ENCODE measurements at places on chromosomes 3 and 15. TPM values are rescaled to one million over a fixed set of nuclear protein-coding genes. Genes with fewer than 3 reads are reported as not detected.

DNA sequence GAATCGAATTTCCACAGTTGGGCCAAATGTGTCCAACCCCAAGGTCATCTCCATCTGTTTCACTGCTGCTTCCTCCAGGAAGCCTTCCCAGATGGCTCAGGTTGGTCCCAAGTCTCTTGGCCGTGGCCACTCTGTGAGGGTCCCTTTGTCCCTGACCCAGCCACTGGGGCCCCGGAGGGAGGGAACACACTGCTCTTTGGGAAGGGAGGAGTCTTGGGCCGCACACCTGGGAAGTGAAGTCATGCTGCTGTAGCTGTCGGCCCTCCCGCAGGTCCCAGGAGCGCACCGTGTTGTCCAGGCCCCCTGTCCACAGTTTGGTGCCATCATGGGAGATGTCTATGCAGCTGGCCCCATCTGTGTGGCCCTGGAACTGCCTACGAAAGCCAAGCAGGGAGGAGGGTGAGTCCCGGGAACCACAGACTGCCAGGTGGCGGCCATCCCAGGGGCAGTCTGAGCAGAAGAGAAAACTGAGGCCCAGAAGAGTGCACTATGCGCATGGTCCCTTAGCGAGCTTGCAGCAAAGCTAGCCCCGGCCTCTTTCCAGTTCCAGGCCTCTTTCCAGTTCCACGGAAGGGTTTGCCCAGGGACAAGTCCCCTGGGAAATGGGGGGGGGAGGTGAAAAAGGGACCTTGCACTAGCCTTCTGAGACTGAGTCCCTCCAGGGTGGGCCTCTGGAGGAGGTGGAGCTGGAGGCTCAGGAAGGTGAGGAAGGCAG, 44.6 kb downstream of the TLE3 start:
- no peak for DNase-seq

- DNase-seq = no peak
Measured at GRCh38 chr3:183782576-183783276, 42.7 kb downstream of the MAP6D1 start.

ZNF501 gene
- polyA plus RNA-seq = 4.1 TPM

DNA sequence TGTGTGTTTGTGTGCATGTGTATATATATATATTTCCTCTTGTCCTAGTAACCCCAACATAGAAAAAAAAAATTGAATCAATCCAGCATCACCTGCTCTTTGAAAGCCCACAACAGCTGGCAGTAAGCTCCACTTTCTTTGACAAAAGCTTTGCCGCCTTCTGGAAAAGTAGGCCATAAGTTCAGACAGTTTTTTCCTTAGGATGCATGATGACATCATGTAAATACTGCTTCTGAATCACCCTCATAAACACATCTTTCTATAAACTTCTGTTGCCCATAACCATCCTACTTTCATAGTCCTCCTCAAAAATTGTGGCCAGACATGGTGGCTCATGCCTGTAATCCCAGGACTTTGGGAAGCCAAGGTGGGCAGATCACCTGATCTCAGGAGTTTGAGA, 67.4 kb downstream of the CSNK1G1 start:
- DNase-seq = no peak

SLC12A1 gene
- 0.06 TPM for polyA plus RNA-seq

Data from urinary bladder (tissue), 4 donors.